ENCODE measurements at places on chromosomes 2 and 18. TPM values are rescaled to one million over a fixed set of nuclear protein-coding genes. Genes with fewer than 3 reads are reported as not detected.

DNA sequence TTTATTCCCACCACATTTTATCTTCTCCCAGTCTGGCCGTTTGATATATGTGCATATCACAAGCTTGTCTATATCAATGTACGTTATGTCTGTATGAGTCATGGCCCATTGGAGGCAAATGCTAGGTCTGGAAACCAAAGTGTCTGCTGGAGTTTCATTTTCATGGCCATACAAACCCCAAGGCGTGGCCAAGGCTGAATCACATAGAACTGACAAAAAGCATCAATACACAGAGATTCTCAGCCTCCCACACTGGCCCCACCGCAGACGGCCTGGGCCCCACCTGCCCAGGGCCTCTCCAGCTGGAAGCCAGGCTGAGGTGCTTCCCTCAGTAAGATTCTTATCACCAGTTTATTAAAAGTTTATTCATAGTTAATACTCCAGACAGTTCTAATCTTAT, 40.5 kb upstream of the SALL3 start:
- peaks cover 2% of the 10 kb centered on the region for H3K27me3 ChIP-seq
- peaks cover 8% of the 10 kb centered on the region for H3K4me1 ChIP-seq
- no peak overlapping the region for H3K4me3 ChIP-seq
- peaks cover 9% of the 10 kb centered on the region for H3K36me3 ChIP-seq
- H3K27ac ChIP-seq: no peak overlapping the region

DNA sequence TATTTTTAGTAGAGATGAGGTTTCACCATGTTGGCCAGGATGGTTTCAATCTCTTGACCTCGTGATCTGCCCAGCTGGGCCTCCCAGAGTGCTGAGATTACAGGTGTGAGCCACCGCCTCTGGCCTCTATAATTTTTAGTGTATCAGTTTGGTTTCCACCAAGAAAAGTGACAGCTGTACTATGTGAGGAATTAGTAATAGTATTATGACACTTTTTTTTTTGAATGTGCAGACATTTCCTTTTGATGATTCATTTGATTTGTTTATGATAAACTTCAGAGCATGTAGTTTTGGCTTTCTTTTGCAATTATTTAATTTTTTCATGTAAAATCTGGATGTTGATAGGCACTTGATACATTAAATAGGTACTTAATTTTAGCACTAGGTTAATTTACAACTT, 61.5 kb downstream of the PTPN4 start:
- no peak for DNase-seq
- H3K4me1 ChIP-seq: peaks cover 23% of the 10 kb centered on the region
- no peak overlapping the region for H3K4me3 ChIP-seq
- no peak overlapping the region for H3K27ac ChIP-seq
- peaks cover 5% of the 10 kb centered on the region for H3K36me3 ChIP-seq

DNA sequence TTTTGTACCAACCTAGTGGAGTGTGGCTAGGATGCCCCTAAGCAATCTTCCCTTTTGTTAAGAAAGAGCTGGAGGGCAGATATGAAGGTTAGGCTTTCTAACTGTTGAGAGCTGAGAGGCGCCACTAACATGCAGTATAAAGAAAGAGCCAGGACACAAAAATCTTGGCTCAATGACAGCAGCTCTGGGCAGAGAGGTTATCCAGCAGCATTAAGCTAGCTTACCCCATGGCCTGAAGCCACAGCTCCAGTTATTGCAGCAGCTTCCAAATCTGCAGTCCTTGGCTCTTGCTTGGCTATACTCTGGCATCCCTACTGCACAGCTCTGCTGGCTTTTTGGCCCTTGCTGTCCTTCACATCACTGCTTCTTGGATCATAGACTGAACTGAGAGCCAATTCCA, 213.4 kb downstream of the GPD2 start:
- no peaks in the 10 kb centered on the region for H3K36me3 ChIP-seq
- H3K27me3 ChIP-seq: peaks cover 4% of the 10 kb centered on the region
- peaks cover 8% of the 10 kb centered on the region for H3K4me1 ChIP-seq

Gene IFIH1
- not detected for total RNA-seq

Gene GPR155
- 51.1 TPM for total RNA-seq

All from glutamatergic neuron (in vitro differentiated cells).